Psoas muscle (tissue), 8 donors: ENCODE measurements at places on chromosomes 2 and 18.

GRCh38 chr2:239535413-239536144 lies 134.8 kb upstream of the HDAC4 start:
- DNase-seq = no peak

DNA sequence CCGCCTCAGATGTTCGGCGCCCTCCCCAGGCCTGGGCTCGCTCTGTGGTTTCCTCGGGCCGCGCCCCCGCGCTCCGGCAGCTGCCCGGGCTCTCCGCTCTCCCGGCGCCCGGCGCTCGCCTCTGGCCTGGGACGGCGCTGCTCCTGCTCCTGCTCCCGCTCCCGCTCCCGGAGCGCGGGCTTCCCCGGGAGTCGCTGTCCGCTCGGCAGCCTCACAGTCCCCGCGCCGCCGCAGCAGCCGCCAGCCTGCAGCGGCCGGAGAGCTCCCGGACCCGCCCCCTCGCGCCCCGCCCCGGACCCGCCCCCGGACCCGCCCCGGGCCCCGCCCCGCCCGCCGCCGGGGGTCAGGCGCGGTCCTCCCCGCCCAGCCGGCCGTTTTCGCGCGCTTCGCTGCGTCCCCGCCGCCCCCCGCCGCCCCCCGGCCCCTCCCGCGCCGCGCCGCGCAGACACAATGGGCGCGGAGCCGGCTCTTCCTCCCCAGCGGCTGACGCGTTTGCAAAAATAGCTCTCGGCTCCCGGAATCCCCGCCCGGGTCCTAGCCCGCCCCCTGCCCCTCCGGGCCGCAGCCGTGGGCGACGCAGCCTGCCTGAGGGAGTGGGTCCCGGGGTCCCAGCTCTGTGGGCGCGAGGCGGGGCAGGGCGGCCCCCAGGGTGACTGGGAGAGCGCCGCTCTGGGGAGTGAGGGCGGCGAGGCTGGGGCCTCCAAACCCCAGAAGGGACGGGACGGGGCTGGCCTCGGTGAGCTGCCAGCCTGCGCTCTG lies at the start of gene ARL4C:
ARL4C (minus strand) TSS at position 247 of the 759 bp plus-strand sequence. CDS start 495 bp downstream, outside the sequence.
- peak; percentile 78 for DNase-seq

GRCh38 chr2:231542136-231542535 lies 11.9 kb upstream of the NMUR1 start:
- no peak for DNase-seq

DNA sequence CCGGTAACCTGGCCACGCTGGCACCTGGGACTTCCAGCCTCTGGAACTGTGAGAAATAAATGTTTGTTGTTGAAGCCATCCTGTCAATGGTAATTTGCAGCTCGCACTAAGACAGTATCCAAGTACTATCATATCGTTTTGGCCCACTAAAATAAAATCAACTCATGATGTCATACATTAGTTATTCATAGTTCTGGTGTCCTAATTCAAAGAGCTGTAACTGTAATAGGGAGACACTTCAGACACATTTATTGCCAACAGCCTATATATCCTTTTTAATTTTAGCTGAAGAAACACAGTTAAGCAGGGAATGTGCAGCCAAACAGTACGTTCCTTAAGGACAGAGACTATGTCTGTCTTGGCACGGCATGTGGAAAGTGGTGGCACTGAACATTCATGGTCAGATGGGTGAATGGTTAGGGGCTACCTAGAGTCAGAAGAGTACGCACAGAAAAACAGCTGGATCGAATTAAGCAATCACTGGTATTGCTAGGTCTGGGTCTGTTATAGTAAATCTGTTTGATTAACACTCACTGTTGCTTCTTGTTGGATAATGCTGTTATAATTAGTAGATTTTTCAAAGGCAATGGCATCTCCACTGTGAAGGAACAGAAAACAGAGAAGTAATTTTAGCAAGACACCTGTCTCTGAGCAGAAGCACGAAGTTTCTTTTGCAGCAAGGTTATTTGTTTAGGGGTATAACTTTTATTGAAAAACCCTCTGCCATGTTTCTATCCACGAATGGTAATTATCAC lies 41.3 kb upstream of the CREG2 start:
- no peak for DNase-seq

- DNase-seq = peak; percentile 82
These were observed 17.2 kb downstream of the TNP1 start for GRCh38 chr2:216842636-216843035.

- no peak for DNase-seq
These were observed 230.5 kb downstream of the ZNF407 start for GRCh38 chr18:74828200-74828599.

DNA sequence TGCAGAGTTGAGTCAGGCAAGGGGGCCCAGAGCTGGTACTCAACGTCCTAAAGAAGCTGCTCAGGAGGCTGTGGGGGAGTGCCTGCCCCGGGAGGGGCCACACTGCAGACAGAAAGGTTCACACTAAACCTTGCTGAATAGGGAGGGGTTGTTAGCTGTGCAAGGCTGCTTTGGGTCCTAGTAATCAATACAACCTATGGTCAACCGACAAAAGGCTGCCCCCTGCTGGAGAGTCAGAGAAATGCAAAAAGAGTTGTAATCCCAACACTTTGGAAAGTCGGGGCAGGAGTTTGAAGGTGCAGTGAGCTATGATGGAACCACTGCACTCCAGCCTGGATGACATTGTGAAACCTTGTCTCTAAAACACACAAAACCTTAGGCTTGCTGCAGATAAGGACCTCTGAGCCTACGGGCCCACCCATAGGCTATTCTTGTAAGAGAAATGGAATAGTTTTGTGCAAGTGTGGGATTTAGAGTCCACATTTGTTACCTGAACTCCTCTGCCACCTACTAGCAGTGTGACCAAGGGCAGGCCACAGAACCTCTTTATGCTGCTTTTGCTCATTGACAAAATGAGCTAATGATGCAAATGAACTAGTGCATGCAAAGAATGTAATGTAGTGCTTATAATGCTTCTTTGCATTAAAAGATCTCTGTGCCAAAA lies 81.5 kb downstream of the PRPF40A start:
- peak; percentile 59 for DNase-seq

GRCh38 chr2:151478011-151478410 lies 68.3 kb downstream of the RIF1 start:
- no peak for DNase-seq

DNA sequence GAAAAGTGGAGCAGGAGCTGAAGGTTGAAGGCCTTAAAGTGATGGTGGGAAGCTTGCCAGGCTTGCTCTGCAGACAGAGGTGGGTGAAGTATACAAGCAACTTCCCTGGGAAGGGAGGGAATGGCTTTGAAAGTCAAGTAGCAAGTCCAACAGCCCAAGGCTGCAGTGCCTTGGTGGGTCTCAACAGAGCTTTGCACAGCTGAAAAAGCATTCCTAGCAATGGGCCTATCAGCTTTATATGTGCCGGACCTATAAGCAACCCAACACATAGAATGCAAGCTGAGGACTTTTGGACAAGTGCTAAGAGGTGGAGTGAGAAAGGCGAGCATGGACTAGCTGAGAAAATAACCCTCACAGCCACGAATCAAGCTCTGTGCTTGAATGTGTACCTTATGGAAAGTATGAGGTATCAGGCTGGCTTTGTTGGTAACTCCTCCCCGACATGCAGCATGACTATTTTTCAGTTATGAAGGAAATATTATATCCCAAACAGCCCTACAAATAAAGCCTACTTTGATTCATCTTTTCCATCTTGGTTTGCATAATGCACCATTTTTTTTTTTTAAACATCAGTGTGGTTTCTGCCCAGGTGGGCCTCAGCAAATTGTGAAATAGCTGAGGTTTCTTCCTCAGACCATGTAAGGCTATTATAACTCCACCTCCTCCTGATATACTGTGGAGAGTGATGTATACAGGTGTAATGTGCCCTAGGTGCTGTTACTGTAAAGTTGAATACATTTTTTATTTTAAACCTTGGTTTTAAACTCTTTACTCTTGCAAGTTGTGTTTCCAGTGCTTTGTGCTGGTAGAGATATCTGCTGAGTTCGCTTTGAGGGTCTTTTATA lies 241.4 kb upstream of the CXCR4 start:
- no peak for DNase-seq

- no peak for DNase-seq
These were observed 130.0 kb downstream of the CAPN13 start for GRCh38 chr2:30677231-30677630.

- DNase-seq = no peak
These were observed 93.9 kb downstream of the INHBB start for GRCh38 chr2:120439637-120440384.

DNA sequence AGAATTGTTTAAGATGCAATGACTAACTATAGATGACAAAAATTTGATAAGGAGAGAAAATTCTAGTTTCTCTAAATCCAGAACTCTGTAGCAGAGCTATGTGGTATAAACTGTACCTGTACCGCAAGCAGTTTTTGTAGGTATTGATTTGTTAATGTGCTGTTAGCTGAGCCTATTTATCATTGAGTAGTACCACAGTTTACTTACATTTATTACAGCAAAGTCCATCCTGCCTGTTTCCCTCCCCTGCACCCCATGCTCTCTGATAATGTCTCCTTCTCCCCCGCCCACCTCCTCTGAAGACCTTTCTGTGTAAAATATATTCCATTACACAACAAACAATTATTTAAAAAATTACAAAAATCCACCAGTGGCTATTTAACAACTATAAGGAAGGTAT lies 170.6 kb downstream of the RNF152 start:
- no peak for DNase-seq

DNA sequence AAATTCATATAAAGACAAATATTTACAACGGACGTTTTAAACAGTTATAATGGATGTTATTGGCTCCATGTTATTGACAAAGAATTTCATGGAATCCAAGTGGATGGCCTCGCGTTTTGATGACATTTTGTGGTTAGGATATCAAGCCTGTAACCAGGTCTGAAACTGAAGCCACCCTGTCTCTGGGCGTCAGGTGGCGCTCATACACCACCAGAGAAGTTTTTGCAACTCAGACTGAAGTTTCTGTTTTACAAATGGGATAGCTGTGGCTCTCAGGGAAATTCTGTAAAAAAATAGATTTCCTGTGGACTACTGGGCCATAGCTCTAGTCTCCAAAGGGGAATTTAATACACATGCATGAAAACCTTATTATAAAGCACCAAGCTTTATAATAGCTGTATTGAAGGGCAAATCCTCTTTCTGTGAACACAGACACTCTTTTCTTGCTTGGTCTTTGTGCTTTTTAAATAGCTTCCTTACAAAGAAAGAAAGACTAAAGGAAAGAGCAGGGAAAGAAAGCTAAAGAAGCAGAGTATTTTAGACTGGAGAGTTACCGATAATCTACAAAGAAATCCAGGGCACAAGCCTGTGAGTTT lies 86.7 kb downstream of the C18orf54 start:
- DNase-seq = peak; percentile 19

GRCh38 chr2:3034856-3035255 lies 342.8 kb downstream of the EIPR1 start:
- no peak for DNase-seq

- no peak for DNase-seq
These were observed 1.1 kb downstream of the ENOSF1 start for GRCh38 chr18:711310-711656.

- DNase-seq = no peak
These were observed at the start of gene ITPRIPL1 for GRCh38 chr2:96325041-96325883. ITPRIPL1 (plus strand) TSS chr2:96325317; CDS start chr2:96325840, 523 bp downstream.

GRCh38 chr2:82665691-82666090 lies 1793.4 kb downstream of the SUCLG1 start:
- no peak for DNase-seq

DNA sequence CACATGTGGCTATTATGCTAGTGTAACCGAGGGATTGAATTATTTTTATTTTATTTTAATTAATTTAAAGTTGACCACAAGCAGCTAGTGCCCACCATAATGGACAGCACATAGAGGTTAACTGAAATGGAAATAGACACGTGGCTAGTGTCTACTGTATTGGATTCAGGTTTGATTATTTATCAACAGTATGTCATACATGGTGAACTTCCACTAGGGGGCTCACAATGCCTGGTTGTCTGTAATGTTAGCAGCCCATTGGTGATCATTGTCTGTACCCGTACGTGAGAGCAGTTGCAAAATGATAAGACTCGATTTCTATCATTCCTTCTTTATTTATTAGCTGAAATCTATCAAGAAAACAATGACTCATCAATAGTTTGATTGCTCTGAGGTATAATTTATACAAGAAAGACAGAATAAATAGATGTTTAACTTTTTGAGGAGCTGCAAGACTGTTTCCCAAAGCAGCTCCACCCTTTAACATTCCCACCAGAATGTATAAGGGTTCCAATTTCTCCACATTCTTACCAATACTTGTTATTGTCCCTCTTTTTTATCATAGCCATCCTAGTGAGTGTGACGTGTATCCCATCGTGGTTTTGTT lies 76.5 kb downstream of the CYBRD1 start:
- no peak for DNase-seq

- DNase-seq = no peak
These were observed 7.5 kb upstream of the GBX2 start for GRCh38 chr2:236175548-236176150.

GRCh38 chr2:37627710-37628109 lies 43.7 kb downstream of the CDC42EP3 start:
- no peak for DNase-seq

GRCh38 chr2:129772190-129772579 lies 207.3 kb upstream of the RAB6C start:
- DNase-seq = no peak

- DNase-seq = no peak
These were observed 878 bp downstream of the FBXO15 start for GRCh38 chr18:74146756-74147155.

DNA sequence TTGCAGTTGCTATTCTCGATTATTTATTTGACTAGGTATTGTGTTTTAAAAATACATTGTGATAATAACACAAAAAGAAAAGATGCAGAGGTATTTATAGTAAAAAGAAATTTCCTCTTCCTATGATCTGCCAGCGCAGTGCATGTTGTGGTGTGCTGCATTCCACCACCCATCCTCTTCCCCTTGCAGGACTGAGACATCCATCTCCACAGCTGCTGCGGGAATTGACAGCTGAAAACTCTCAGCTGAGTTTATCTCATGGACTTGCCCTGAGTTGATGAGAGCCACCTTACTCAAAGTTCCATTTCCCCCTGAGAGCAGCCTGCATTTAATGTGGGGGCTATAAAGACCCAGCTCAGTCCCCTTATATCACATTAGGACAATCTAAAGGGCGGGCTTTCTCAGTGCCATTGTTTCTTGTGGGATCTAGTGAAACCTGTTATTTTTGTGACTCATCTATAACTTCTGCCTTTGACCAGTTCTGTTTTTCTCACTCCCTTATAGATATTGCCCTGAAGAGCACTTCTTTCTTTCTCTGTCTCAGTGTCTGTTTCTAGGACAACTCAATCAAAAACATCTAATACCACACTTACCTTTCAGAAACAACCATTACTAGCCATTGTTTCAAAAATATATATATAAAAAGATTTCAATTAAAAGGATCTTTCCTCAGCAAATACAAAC lies 698.5 kb downstream of the NR4A2 start:
- DNase-seq = no peak

- DNase-seq = no peak
These were observed 12.0 kb upstream of the GTF2A1L start for GRCh38 chr2:48605482-48606175.

DNA sequence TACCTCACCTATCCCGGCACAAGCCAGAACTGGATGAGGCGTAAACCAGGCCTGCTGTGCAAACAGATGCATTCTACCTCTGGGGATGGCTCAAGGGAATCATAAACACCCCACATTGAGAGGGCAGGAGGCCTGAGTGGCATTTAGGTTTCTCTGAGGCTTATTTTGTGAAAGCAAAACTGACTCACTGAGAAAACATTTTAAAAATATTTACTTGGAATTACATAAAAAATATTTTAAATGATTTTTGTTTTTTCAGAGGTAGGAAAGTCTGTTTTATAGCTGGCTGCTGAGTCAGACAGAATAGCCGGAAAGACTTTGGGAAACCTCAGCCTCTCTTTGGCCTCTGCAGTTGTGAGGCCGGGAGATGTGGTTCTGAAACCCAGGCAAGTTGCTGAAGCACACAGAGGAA lies 244.1 kb downstream of the NCKAP5 start:
- no peak for DNase-seq

GRCh38 chr2:31138037-31138962 lies at the start of gene GALNT14:
GALNT14 (minus strand) TSS chr2:31138440; CDS start chr2:31138086, 354 bp downstream.
- peak; percentile 40 for DNase-seq
